A549 treated with Mapracorat at 1 μM for 4 hours (cell line): ENCODE measurements at places on chromosomes 4 and X. TPM values are rescaled to one million over a fixed set of nuclear protein-coding genes. Genes with fewer than 3 reads are reported as not detected.

SMIM43 gene
- total RNA-seq, result 0.11 to 0.28 TPM (median 0.15 TPM) in 5 replicates

GRK4 gene
- total RNA-seq, result 1.1 to 1.8 TPM (median 1.4 TPM) in 5 replicates

DNAAF6 gene
- total RNA-seq, result not detected in 5 replicates

SUPT20HL2 gene
- not detected in 5 replicates for total RNA-seq

HTN3 gene
- not detected in 5 replicates for total RNA-seq

HSD17B13 gene
- not detected in 5 replicates for total RNA-seq
